Fibroblast of skin of back (primary cell): ENCODE measurements at places on chromosomes 1 and 21.

DNA sequence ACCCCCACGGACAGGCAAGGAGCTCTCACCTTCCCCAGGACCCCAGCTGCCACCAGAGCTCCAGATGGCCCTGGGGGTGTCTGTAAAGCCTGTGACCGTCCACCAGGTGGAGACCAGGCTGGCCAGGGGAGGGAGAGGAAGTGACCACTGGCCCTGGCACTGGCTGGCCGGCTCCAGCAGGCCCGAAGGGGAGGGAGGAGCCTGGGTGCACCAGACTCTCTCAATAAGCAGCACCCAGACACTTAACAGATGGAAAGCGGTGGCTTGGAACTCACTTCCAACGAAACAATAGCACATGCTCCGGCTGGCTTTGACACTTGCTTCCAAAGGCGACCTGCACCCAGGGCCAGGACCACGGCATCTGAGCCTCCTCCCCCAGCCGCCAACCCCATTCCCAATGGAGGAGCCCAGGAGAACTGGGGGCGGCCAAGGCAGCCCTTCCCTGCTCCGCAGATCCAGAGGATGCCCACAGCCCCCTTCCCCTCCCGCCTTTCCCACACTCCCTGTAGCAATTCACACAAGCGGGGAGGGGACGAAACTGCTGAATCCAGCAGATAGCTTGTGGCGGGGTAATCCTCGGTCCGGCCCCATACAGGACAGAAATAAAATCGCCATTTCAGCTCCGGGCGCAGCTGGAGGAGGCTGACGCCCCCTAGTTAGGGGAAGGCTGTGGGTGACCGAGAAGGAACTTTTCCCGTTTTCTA, 742 bp upstream of the PDE9A start:
- DNase-seq, result no peak

- DNase-seq, result no peak
Observed at GRCh38 chr1:200740571-200741208, 2.0 kb downstream of the CAMSAP2 start.

DNA sequence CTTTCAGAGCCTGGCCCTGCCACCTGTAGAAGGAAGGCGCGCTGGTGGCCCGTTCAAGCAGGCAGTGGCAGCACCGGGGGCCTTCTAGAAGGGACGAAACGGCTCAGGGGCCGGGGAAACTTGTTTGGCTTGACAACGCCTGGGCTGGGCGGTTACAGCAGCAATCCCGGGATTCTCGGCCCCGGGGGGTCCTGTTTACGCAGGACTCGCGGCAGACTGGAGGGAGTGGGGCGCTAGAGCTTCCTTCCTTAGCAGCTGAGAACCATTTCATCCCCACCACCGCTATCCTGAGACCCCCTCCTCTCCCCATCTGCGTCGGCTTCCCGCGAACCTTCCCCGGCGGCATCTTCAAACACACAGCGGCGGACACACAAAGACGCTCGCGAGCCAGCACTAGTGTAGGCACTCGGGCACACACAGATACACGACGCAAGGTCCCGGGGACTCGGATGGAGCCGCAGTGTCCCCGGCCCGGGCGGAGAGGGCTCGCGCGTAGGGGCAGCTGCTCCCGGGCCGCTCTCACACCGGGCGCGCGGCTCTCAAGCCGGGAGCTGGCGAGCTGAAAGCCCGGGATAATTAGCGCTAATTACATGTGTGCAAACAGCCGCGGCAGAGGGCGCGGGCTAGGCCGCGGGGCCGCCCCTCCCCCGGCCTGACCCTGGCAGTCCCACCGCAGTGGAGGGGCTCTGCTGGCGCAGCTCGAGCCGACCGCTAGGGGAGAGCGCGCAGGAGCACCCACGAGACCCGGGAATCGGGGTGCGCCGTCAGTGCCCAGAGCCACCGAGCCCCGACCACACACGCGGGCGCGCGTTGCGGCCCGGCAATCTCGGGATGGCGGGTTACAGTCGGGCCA, 271.4 kb downstream of the FOXD2 start:
- DNase-seq, result peak; percentile 73

GRCh38 chr1:204837440-204838084, 33.1 kb upstream of the NFASC start:
- DNase-seq, result peak; percentile 54

- no peak for DNase-seq
Observed at GRCh38 chr1:151942882-151943281, 33.6 kb upstream of the THEM4 start.

- DNase-seq, result no peak
Observed at GRCh38 chr1:6419804-6420453, at the start of gene HES2. TSS of gene HES2 (minus strand) at chr1:6419919. CDS start at chr1:6419820, 99 bp downstream.

GRCh38 chr1:233168384-233168783, 127.1 kb downstream of the PCNX2 start:
- peak; percentile 36 for DNase-seq

DNA sequence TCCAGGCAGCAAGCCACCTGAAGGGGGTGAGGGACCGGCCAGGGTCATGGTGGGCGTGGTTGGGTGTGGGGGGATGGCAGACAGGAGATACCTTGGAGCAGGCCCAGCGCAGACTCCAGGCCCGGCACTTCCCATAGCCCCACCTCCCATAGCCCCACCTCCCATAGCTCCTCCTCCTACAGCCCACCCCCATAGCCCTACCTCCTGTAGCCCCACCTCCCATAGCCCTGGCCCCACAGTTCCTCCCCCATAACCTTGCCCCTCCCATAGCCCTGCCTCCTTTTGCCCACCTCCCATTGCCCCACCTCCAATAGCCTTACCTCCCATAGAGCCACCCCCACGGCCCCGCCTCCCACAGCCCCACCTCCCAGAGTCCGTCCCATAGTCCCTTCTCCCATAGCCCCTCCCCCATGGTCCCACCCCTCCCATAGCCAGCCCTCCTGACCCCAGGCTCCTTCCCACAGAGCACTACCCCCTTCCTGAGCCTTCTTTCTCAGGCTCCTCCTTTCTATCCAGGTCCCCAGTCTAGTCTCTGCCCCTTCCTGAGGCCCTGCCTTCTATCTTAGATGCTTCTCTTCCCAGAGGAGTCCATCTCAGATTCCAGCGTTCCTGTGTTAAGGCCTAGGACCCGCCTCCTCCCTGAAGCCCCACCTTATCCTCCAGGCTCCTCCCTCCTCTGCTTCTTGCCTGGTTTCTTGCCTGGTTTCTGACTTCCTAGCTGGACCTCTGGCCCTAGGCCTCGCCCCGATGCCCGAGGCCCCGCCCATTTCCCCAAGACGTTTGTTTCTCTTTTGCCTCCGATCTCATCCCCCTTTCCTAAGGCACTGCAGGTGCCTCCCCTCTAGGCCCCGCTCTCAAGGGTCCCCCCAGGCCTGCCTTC, 46.8 kb downstream of the PTPRU start:
- DNase-seq, result peak; percentile 70

DNA sequence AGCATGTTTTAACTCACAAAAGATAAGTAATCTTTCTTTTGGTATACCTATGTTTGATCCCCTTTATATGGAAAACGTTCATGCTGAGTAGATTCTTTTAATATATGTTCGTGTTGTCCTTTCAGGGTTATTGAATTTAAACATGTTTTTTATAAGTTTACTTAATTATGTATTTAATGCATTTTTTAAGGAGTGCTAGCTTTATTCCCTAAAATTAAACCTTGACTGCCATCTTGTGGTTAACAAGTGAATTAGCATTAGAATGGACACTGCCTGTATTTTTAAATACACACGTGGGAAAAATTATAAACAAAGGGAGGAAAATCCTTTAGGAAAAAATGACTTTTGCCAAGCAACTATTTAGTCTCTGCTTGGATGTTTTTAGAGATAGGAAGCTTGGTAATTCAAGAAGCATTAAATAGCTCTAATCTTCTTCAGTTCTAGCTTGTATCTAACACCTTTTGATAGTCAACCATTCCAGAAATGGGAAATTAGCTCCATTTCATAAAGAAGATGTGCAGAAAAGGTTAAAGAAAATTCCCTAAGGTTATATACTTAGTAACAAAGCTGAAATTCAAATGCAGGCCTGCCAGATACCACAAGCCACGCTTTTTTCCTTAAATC, 43.0 kb downstream of the UBE2U start:
- peak; percentile 55 for DNase-seq

GRCh38 chr1:114803001-114803400, 22.5 kb upstream of the SIKE1 start:
- DNase-seq, result no peak

- peak; percentile 96 for DNase-seq
Observed at GRCh38 chr1:230073371-230074035, 6.5 kb downstream of the GALNT2 start.

DNA sequence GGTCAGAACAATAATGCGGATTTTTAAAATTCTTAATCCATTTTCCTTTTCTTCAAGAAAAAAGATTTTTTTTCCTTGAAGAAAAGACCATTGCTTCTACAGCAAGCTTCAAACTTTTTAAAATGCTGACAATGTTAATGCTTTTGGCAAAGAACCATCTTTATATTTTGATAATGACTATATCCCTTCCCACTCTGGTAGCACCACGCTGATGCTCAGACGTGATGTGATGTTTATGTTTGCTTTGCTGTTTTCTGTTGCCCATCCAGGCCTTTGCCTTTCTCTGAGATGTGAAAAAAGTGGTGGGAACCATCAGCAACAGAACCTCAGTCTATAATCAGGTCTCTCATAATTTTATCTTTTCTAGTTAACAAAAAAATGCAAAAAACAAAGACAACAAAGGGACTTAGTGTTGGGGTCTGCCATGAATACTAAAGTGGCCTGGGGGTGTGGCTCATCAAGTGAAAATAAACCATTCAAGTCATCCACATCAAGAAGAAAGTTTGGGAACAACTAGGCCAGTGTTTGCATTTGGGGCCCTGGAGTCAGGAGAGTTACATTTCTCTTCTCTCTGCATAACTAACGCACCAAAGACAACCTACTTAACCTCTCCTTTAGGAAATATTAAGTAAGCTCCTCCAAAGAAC, 244.6 kb upstream of the DMRTA2 start:
- DNase-seq, result peak; percentile 56

GRCh38 chr1:82555501-82555900, 754.8 kb downstream of the ADGRL2 start:
- DNase-seq, result no peak

DNA sequence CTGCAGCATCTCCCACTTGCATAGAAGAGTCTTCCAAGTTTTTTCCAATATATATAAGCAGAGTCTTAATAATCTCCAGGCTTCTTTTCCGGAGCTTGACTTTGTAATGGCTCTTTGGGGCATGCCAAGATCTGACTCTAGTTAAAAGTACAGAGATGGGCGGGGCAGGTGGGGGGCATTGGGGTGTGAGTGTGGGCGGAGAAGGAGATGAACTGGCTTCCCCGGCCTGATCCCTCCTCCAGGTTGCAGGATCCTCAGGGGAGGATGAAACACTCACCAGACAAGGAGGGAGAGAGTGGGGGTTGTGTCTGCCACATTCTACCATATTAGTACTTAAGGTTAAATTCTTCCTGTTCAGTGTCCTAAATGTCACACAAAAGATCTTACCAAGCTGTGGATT, 23.0 kb downstream of the S100A10 start:
- peak; percentile 49 for DNase-seq

DNA sequence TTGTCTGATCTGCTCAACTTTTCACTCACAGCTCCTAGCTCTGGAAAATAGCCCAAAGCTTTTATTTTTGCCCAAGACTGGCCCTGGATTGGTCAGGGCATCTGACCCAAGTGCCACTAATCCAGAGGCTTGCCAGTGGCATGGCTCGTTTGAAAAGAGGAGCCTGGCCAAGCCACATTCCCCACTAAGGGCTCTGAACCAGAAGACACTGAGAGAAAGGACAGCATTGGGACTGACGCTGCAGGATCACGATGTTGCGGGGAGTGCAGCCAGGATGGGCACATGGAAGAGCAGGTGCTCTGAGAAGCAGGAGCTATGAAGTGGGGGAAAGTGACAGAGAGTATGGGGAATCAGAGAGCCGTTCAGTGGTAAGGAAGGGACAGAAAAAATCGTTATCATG, 44.9 kb upstream of the TSPAN2 start:
- no peak for DNase-seq

GRCh38 chr21:45828580-45829570, 152.7 kb upstream of the COL6A1 start:
- DNase-seq, result no peak

GRCh38 chr1:55222152-55222551, 7.0 kb upstream of the USP24 start:
- no peak for DNase-seq

DNA sequence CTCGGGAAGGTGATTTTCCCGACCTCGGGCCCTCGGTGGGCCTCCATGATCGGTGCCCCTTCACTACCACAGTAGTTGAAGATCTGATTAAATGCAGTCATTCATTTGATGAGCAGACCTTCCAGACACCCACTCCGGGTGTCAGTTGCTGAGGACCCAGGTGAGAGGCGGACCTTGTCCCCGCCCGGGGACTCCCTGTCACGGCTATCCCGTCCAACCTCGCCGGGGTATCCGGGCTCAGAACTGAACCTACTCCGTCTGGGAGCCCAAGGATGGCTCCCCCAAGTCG, 22.6 kb downstream of the RNU1-3 start:
- no peak for DNase-seq

GRCh38 chr1:26408604-26409003, 2.0 kb upstream of the LIN28A start:
- peak; percentile 71 for DNase-seq

DNA sequence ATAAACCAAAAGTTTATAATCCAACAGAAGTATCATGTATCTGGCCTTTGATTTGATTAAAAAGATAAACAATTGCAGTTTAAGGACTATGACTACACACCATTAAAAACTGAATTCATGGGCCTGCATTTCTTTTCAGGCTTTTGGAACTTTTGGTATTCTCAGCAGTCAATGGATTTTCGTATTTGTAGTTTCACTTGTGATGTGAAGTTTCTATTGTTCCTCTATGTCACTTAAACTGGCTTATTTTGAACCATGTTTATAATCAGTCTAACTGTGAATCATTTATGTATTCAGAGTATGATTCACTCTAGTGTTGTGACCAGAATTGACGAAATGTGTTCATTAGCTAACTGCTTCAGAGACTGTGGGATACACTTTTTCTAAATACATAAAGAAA, 132.9 kb downstream of the COQ8A start:
- no peak for DNase-seq

GRCh38 chr1:45850017-45850416, 46.6 kb downstream of the MAST2 start:
- DNase-seq, result no peak

DNA sequence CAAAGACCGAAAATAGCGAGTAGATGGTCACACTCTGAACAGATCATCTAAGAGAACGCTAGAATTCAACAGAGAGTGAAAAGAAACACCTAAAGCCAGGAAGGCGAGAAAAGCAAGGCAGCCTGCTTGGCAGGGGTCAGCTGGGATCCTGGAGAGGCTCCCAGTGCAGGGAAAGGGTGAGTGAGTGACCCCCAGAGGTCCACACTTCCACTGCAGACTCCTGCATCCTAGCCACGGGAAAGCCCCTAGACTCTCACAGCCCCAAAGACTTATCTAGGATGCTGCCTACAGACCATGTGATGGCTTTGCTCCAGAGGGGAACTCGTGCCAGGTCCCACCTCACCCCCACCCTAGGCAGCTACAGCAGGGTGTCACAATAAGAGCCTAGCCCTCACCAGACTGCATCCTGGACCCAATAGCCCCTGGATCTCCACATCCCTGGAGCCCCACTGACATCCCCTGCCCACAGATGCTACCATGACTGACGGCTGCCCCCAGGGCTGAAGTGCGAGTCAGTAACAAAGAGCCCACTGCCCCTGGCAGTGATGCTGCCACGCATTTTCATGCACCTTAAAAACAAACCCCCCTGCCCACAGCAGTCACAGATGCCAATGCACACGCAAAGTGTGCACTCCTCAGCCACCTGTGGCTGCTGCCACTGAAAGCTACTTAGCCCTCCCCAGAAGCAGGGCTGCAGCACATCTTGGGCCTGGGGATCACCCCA, 62.2 kb downstream of the PSMG1 start:
- DNase-seq, result no peak
